ENCODE measurements at places on chromosomes 13 and 19. TPM values are rescaled to one million over a fixed set of nuclear protein-coding genes. Genes with fewer than 3 reads are reported as not detected.

The FBXO17 gene
- 10.6 TPM for total RNA-seq

The TBC1D17 gene
- total RNA-seq = 33.9 TPM

The CDX2 gene
- 31.8 TPM for total RNA-seq

The CACTIN gene
- total RNA-seq = 31.6 TPM

DNA sequence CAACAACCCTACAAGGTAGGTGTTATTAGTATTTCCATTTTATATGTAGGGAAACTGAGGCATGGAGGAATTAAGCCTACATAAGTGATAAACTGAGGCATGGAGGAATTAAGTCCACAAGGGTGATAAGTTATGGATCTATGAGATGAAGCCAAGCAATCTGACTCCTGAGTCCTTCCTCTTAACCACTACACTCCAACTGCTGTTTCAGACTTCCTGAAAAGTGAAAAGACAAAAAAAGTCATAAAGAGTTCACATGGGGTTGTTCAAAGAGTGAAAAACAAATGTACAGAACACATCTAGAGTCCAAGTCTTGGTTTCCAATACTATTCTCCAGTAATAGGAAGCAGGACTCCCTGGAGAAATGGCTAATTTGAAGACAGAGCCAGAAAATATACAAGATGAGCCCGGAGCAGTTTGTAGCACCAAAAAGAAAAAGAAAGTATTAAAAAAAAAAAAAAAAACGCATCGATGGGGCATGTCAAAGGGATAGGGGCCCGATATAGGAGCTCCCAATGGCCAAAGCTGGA lies 12.1 kb downstream of the CRYL1 start:
- no peaks in the 10 kb centered on the region for H3K27me3 ChIP-seq
- no peak overlapping the region for H3K4me3 ChIP-seq
- peaks cover 10% of the 10 kb centered on the region for H3K36me3 ChIP-seq
- H3K27ac ChIP-seq = no peak overlapping the region
- no peak for DNase-seq

GRCh38 chr13:33452873-33453517 lies 167.4 kb upstream of the STARD13 start:
- H3K4me3 ChIP-seq = no peak overlapping the region
- no peaks in the 10 kb centered on the region for H3K36me3 ChIP-seq
- no peaks in the 10 kb centered on the region for H3K27me3 ChIP-seq
- no peak overlapping the region for H3K27ac ChIP-seq
- DNase-seq = no peak
- no peaks in the 10 kb centered on the region for H3K4me1 ChIP-seq

The SERP2 gene
- total RNA-seq = 3.6 TPM

- no peak overlapping the region for H3K4me3 ChIP-seq
- H3K27ac ChIP-seq = no peak overlapping the region
- H3K4me1 ChIP-seq = no peaks in the 10 kb centered on the region
Measured at GRCh38 chr13:102176846-102177245, 225.0 kb downstream of the FGF14 start.

The ZNF470 gene
- total RNA-seq = 5.1 TPM

DNA sequence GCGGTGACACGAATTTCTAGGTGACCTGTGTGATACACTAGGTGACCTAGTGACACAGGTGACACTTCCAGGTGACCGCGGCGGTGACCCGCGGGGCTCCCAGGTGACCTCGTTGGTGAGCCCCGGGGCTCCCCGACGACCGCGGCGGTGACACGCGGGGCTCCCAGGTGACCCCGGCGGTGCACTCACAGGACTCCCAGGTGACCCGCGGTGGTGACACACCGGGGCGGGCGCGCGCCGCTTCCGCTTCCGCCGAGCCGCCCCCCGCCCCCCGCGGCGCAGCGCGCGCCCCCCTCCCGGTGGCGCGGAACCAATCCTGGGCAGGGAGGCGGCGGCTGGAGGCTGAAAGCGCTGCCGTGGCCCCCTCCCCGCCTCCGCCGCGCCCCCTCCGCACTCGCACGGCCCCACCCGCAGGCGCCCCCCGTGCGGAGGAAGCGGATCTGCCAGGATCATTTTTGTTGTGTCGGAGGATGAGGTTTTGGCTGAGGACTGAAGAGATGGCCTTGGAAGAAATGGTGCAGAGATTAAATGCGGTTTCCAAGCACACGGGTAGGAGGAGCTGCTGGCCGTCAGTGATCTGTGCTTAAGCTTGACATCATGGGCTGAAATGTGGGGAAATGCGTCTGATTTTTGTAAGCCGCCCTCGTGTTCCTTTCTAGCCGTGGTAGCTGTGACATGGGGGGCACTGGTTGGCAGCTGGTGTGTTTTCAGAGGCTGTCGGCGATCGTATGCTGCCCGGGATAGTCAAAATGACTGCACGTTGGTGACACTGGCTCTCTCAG lies at the start of gene MCF2L:
Gene MCF2L (plus strand): TSS at position 305 of the 782 bp plus-strand sequence. CDS start 166 bp downstream, at position 471.
- no peak for DNase-seq
- H3K4me1 ChIP-seq = peaks cover 13% of the 10 kb centered on the region
- peak within 1 kb of the TSS; percentile 94 for H3K4me3 ChIP-seq
- peaks cover 20% of the 10 kb centered on the region for H3K27me3 ChIP-seq
- H3K27ac ChIP-seq = peak within 1 kb of the TSS; percentile 82
- no peaks in the 10 kb centered on the region for H3K36me3 ChIP-seq

The ZNF749 gene
- total RNA-seq = 26.6 TPM

The DNAJC3 gene
- total RNA-seq = 29.0 TPM

DNA sequence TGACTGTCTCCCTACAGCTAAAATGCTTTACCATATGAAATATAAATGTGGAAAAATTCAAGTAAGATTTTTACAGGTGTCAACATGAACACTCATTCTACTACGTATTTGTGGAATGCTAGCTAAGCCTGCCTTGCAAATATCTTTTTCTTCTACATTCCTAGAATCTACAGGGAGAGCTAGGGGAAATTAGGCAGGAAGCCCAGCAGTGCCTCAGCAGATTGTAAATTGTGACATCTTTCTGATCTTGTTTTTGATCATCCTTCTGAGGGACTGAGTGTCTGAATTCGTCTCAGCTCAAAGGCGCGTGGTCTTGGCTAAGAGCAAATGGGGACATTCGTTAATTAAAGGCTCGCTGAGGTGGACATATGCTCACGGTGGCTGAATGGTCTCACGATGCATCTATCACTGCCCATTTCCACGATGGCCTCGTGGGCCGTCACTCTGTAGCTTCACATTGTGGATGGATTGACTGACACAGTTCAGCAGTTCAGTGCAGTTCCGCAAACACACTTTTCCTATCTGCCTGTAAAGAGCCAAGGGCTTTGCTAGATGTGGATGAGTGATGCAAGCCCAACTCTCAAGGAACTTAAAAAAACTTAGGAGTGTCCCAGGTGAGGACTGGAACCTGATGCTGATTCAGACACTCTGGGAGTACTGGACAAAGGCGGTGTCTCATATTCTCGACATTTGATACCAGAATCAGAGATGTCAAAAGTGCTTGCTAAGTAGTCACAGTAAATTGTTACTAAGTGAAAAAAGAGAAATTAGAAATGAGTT lies 562.5 kb downstream of the EFNB2 start:
- H3K4me3 ChIP-seq = peak overlapping the region; percentile 37
- peaks cover 37% of the 10 kb centered on the region for H3K4me1 ChIP-seq
- peaks cover 2% of the 10 kb centered on the region for H3K27me3 ChIP-seq
- H3K27ac ChIP-seq = no peak overlapping the region
- H3K36me3 ChIP-seq = peaks cover 3% of the 10 kb centered on the region
- no peak for DNase-seq

The CYSLTR2 gene
- total RNA-seq = 6.1 TPM

Data from type B pancreatic cell (in vitro differentiated cells).